K562 (cell line): ENCODE measurements at places on chromosomes 7 and 10. TPM values are rescaled to one million over a fixed set of nuclear protein-coding genes. Genes with fewer than 3 reads are reported as not detected.

DNA sequence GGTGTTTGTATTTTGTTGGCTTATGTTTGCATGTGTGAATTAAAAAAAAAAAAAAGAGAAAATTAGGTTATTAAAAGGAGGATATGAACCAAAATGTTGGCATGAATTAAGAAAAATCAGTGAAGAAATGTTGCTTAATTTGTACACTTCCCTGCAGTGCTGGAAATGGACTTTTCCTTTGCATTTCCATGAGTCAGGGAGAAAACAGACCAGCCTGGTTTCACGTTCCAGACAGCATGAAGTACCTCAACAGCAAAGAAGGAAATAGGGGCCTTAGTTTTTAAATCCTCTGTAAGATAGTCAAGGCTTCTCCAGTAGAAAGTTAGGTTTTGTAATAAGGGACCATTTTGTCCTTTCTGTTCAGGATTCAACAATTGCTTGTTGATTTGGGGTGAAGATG, 159.7 kb downstream of the CELF2 start:
- H3K4me1 ChIP-seq = peaks cover 7% of the 10 kb centered on the region
- H3K4me3 ChIP-seq = no peak overlapping the region
- H3K36me3 ChIP-seq = peaks cover 3% of the 10 kb centered on the region; the same call in 2 of the 3 replicates
- DNase-seq = no peak

GRCh38 chr10:88932539-88933256, 19.9 kb downstream of the ACTA2 start:
- no peaks in the 10 kb centered on the region for H3K4me1 ChIP-seq
- no peak overlapping the region for H3K27ac ChIP-seq
- no peak overlapping the region for H3K4me3 ChIP-seq
- H3K27me3 ChIP-seq = no peaks in the 10 kb centered on the region

MYOF gene
- 0.27 and 0.67 TPM in 2 replicates for total RNA-seq

RSPH10B gene
- total RNA-seq = not detected in 2 replicates

- peaks cover 84% of the 10 kb centered on the region; the same call in 2 of the 3 replicates for H3K36me3 ChIP-seq
- H3K4me3 ChIP-seq = no peak overlapping the region
- H3K27me3 ChIP-seq = no peaks in the 10 kb centered on the region
- no peak for DNase-seq
Observed at GRCh38 chr7:756231-756927, 29.3 kb upstream of the PRKAR1B start.

- H3K4me3 ChIP-seq = no peak overlapping the region
- no peak for DNase-seq
- no peak overlapping the region for H3K27ac ChIP-seq
- no peaks in the 10 kb centered on the region for H3K36me3 ChIP-seq
- H3K4me1 ChIP-seq = no peaks in the 10 kb centered on the region
Observed at GRCh38 chr7:86320889-86321288, 322.8 kb upstream of the GRM3 start.
